CD4-positive, alpha-beta T cell treated with Interferon gamma for 1 hour (primary cell): ENCODE measurements at places on chromosomes 3 and 15.

DNA sequence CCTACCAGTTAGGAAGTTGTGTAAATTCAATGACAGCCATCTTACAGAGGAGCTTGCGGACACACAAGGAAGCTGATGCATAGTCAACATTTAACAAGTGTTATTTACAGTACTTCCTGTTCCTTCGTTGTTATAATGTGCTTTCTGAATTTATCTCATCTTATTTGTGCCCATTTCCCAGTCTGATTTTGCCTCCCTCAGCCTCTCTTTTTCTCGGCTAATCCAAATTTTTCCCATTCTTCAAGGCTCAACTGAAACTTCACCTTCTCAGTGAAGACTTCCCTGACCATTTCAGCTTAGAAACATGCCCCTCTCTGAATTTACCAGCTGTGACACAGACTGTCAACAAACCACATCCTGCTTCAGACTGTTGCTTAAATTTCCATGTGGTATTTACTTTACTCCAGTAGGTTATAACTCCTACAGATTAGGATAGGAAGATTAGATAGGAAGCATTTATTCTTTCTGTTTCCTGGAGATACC lies 55.7 kb upstream of the CP start:
- no peak for DNase-seq

- no peak for DNase-seq
These were observed 112.4 kb downstream of the CD47 start for GRCh38 chr3:107978131-107979055.

DNA sequence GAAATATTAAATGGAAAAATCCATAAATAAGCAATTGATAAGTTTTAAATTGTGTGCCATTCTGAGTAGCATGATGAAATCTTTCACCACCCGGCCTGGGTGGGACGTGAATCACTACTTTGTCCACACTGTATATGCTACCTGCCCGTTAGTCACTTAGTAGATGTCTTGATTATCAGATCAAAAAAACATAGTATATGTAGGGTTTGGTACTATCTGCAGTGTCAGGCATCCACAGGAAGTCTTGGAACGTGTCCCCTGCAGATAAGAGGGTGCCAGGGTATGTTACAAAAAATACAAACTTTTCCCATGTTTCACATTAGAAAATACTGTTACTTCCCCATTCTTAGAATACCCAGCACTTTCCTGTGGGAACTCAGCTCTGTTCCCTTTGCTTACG lies 35.2 kb downstream of the FAM81A start:
- no peak for DNase-seq

- no peak for DNase-seq
These were observed 248.5 kb downstream of the PTPRG start for GRCh38 chr3:61809879-61810278.

GRCh38 chr3:64380546-64380945 lies 155.3 kb upstream of the PRICKLE2 start:
- no peak for DNase-seq

DNA sequence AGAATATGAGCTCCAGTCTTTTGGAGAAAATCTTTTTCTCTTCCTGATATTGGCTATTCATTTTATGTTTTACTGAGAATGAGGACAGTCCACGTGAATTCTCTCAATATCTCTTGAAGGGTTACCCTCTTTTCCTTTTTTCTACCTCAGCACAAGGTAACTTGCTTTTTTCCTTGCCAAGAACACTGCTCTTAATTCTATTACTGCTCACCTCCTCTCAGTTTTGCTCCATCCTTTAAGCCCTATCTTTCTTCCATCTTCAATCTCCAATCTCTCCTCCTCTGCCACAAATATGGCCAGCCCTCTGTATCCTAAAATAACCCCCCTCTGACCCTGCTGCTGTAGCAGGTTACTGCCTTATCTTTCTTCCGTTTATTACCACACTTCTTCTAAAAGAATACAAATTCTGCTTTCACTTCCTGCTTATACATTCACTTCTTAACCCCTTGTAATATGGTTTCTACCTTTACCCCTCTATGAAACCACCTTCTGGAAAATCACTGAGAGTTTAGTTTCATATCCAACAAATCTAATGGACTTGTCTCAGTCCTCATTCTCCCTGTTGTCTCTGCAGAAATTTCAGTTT lies 89.0 kb downstream of the NFKBIZ start:
- no peak for DNase-seq

DNA sequence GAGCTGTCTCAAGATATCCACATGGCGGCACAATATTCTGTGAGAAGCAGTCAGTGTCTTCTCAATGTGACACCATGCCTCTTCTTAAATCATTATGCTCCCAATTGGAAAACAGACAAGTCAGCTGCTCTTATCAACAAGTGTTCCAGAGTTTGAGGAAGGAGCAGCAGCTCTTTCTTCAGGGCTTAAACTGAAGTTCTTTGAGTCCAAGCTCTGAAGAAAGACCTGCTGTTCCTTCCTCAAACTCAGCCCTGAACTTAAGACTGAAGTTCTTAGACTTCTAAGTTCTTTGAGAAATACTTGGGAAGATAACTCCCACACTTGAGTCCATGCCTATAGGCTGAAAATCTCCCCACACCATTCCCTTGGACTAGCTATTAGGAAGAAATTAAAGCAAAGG lies 43.4 kb downstream of the NPTN start:
- no peak for DNase-seq

DNA sequence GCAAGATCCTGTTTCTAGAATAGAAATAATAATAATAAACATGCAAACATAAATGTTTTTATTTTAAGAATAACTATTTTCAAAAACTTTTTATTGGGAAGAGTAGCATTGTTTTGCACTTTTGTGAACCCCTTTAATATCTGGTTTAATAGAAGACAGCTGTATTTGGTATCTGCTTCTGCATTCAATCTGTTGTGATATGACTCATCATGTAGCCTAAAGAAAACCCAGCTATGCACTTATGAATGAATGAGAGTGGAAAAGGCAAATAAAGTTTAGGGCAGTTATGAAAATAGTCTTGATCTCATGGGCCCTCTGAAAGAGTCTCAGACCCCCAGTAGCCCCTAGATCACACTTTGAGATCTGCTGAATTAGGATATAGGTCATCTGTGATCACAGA lies 100.4 kb upstream of the PPP2R3A start:
- DNase-seq = no peak
